ENCODE measurements at places on chromosomes 5 and 9.

DNA sequence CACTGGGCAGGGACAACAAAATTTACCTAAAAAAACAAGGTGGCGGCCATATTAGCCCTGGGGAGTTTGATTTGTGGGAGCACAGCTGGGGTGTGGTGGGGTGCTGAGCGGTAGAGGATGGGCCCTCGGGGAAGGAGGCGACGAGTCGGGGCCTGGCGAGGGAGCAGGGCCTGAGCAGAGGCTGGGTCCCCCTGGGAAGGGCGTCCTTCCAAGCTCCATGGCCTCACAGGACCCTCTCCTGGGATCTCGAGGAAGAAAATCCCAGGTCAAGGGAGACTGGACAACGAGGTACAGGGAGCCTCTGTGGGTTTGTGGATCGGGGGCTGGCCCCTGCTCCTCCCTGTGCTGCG, 165.5 kb downstream of the CACNA1B start:
- DNase-seq, result no peak

DNA sequence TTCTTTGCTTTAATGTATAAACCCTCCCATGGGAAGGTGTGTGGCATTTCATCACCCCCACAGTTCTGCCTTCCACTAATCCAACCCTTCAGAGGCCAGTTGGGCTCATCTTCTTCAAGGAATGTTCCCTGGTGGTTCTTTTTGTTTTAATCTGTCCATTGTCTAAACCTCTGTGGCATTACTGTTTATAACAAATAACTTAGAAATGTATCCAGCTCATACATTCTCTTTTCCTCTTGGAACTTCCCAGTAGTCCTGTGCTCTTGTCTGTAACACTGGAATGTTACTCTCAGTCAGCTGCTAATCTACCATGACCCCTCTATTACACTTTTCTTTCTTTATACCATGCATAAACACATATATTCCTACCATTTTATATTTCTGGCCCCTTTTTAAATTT, 213.5 kb upstream of the TARS1 start:
- DNase-seq, result no peak

DNA sequence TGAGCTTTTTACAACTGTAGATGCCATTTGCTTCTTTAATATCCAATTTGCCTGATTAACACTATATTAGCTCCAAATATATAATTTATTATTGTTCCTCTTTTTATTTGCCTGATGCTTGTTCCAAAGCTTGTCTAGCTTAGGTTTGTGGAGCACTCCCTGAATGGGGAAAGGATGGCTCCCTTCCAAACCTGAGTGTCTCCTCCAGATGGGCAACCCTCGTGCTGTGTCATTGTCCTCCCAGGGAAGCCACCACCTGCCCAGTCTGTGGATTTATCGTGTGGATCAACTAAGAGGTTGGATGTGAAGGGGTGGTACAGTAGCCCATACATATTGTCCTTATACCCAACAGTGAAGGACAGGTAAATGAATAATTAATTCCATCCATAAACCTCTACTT, 404.9 kb downstream of the CDK5RAP2 start:
- no peak for DNase-seq

GRCh38 chr5:73564675-73565074, 764 bp downstream of the ANKRA2 start:
- DNase-seq, result no peak
